NCI-H460 (cell line): ENCODE measurements at places on chromosomes 7 and 10. TPM values are rescaled to one million over a fixed set of nuclear protein-coding genes. Genes with fewer than 3 reads are reported as not detected.

The BHLHA15 gene
- total RNA-seq: 2.4 and 4.4 TPM in 2 replicates

The SPDYE1 gene
- total RNA-seq: not detected in 2 replicates

The GPNMB gene
- total RNA-seq: 1.4 and 2.7 TPM in 2 replicates

The VPS41 gene
- 31.5 and 35.8 TPM in 2 replicates for total RNA-seq

- DNase-seq: no peak
Observed at GRCh38 chr7:93574269-93574645, 267 bp downstream of the CALCR start.

- no peak for DNase-seq
Observed at GRCh38 chr7:106369816-106370215, 85.0 kb upstream of the NAMPT start.

- no peak for DNase-seq
Observed at GRCh38 chr10:43257347-43258210, 9.3 kb downstream of the RASGEF1A start.

- DNase-seq: no peak
Observed at GRCh38 chr7:883055-884021, 7.0 kb downstream of the GET4 start.

DNA sequence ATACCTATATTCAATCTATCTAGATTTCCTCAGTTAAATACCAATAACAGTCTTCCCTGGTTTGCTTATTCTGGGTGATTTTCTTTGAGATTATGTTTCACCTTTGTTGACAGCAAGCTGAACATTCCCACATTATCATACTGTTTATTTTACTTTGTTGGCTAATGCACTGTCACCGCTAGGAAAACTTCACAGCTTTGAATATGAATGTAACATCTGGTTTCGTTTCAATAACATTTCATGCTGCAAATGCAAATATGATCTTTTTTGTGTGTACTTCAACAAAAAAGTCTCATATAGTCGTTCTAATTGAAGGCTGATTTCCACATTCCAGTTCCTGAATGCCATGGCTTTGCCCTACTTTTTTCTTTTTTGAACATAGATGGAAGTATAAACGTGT lies 946.3 kb upstream of the GHITM start:
- no peak for DNase-seq

GRCh38 chr10:80324086-80324485 lies 32.5 kb downstream of the DYDC1 start:
- no peak for DNase-seq

- DNase-seq: no peak
Observed at GRCh38 chr7:81183326-81183725, 264.5 kb upstream of the SEMA3C start.

- DNase-seq: no peak
Observed at GRCh38 chr10:21159669-21160068, 262.6 kb upstream of the NEBL start.

DNA sequence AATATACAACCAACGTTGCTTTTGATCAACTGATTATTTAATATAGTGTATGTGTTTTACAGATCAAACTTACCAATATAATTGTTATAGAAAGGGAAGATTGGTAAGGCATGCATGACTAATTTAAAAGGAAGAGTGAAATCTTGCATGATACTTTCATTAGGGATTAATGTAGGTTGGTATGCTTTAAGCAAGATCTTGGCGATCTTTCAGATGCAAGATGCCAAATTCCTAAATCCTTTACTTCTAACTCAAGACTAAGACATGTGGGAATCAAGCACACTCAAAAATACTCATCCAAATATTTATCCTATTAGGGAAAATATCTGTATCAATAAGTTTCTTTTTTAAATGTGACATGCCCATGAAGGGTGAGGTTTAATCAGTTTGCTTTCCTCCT lies 321.4 kb upstream of the MEOX2 start:
- DNase-seq: no peak

DNA sequence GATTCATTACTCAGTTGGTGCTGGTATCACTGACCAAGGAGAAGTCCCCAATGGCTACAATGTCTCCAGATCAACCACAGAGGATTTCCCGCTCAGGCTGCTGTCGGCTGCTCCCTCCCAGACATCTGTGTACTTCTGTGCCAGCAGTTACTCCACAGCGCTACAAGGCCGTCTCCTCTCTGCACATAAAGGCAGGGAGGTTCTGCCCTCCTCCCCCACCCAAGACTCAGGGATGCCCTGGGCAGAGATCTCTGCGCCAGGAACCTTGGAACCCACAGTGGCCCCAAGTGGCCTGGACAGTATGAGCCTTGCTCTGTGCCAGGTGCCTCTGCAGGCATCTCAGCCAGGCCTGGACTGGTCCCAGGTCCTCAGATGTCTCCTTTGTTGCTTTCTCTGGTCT lies 193.4 kb upstream of the PRSS58 start:
- DNase-seq: no peak

GRCh38 chr7:1463676-1464223 lies 4.5 kb upstream of the MICALL2 start:
- DNase-seq: no peak
